Pons (tissue), 1 donor: ENCODE measurements at places on chromosomes 13 and 19.

DNA sequence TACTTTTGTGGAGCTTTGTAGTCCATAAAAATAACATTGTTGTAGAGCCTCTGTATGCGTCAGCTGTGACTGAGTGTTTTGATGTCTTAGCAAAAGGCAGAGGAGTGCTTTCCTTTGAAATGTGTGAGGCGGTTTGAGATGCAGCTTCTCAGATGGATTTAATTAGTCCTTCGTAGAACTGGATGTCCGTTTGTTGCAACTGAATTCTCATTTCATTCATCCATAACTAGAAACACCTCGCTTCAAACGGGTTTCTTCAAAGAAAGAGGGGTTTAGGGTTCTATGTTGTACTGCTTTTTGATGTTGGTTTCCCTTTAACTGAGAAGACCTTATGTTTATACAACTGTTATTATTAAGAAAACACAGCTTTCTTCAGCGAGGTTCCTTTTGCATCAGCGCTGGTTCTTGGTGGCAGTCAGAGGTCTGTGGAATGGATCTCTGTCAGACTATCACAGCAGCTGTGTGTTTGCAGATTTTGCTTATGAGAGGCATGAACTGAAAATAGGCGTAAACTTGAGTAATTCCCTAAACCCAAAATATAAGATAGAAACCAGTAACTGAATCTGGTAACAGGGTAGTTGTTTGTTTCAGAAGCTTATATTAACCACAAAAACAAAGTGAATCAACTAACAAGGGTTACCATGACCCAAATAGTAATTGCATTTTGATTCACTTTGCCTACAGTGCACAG, 194.4 kb downstream of the GGACT start:
- DNase-seq = no peak

GRCh38 chr13:50677687-50678463, 165.6 kb downstream of the DLEU7 start:
- peak; percentile 95 for DNase-seq

DNA sequence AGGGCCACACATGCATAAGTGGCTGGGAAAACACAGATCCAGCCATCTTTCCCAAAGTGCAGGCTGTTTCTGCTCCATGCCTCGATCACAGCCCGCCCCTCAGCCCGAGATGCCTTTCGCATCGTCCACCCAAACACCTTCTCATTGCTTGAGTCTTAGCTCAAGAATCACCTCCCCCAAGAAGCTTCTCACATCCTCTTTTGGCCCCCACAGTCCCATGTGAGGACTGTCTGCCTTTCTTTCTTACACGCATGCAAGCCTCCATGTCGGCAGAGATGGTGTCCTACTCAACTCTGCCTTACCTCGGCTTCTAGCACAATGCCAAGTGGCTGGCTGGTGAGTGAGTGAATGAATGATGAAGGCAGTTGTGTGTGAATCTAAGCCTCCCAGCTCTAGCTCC, 18.1 kb upstream of the GSX1 start:
- no peak for DNase-seq

- DNase-seq = no peak
Observed at GRCh38 chr13:90680826-90681225, 666.7 kb upstream of the MIR17HG start.

DNA sequence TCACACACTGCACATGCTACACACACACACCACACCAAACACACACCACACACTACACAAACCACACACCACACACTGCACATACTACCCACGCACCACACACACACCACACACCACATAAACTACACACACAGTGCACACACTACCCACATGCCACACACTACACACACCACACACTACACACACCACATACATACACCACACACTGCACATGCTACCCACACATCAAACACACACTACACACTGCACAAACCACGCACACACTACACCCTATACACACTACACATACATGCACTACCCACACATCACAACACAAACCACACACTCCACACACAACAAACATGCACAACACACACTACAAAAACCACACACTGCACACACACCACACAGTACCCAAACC, 6.0 kb downstream of the MAG start:
- no peak for DNase-seq

DNA sequence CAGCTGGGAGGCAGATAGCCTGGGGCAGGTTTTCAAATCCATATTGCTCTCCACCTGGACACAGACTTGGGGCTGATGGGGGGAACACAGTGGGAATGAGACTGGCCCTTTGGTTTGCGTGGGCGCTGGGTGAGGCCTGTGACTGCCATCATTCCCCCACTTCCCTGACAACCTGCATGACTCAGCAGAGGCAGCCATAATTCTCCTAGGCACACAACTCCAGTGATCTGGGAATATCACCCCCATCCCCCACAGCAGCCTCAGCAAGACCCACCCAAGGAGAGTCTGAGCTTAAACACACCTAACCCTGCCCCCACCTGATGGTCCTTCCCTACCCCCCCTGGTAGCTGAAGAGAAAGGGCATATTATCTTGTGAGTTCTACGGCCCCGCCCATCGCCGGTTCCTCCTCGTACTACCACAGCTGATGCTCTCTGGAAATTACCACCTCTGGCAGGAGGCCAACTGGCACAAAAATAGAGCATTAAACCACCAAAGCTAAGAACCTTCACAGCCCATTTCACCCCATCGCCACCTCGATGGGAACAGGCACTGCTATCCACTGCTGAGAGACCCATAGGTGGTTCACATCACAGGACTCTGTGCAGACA, 71.0 kb downstream of the RNF17 start:
- no peak for DNase-seq

DNA sequence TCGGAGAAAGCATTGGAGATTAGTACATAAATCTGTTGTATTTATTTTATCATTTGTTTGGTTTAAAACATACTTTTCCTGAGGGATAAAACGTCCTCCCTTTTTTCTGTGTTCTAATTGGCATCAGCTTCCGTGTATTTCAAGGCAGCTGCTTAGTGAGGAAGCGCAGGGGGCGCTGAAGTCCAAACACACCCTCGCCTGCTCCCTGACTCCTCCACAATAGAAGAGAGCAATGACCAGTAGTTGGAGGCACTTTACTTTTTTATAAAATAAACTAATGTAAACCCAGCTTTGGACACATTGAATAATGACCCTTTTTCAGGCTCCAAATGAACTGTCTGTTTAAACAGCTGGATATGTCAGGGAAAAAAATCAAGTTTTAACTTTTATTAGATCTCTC, 79.9 kb downstream of the RNASEH2B start:
- DNase-seq = no peak

DNA sequence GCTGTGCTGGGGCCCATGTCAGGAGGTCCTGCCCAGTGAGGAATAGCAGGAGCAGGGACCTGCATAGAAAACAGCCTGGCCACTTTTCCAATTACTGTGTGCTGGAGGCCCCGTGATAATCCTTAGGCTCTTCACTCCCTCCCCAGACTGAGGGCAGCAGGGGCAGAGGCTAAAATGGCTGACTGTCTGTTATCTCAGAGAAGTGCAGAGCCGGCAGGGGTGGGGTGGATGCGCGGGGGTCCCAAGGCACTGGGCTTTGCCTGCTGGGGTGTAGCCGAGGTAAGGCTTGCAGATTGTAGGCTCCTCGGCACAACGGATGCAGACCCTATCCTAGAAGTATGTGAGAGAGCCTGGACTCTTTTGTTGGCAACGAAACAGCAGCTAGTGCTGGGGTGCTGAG, 1064.1 kb downstream of the OLFM4 start:
- no peak for DNase-seq

DNA sequence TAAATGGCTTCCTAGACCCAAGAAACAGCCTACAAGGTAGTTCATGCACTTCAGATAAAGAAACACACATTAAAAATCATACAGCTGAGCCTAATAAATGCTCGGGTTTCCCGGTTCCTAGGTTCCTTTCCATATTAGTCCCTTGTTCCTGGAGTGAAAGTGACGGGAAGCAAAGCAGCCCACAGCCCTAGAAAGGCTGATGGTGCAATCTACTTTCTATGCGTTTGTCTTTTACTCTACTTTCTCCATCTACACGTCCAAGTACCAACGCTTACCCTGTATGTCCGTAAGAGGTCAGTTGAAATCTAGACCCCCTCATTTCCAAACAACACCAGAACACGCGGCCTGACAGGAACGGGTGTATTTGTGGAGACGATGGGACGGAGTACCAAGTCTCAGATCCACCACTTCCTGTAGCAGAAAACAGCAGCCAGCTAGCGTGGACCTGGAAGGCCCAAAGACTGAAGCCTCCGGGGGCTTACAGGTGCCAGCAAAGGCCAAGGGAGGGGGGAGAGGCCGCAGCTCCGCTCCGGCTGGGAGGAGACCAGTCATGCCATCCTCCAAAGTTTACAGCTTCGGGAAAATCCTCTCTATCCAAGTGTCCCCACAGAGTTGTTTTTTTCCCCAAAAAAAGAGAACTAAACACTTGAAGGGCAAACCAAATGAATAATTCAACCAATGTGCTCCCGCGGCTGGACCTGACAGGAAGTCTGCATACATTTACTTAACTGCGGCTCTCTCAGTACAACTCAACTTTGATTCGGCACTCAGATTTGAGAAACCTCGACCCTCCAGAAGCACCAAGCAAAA, 34.1 kb downstream of the STK24 start:
- DNase-seq = peak; percentile 46
